ENCODE measurements at places on chromosomes 6 and 20.

- no peak for DNase-seq
These were observed 416.5 kb upstream of the PLCB4 start for GRCh38 chr20:8652396-8652795.

GRCh38 chr6:26545627-26546026 is 7.5 kb downstream of the HMGN4 start:
- no peak for DNase-seq

GRCh38 chr6:116385459-116385802 is 14.7 kb downstream of the DSE start:
- DNase-seq, result no peak

DNA sequence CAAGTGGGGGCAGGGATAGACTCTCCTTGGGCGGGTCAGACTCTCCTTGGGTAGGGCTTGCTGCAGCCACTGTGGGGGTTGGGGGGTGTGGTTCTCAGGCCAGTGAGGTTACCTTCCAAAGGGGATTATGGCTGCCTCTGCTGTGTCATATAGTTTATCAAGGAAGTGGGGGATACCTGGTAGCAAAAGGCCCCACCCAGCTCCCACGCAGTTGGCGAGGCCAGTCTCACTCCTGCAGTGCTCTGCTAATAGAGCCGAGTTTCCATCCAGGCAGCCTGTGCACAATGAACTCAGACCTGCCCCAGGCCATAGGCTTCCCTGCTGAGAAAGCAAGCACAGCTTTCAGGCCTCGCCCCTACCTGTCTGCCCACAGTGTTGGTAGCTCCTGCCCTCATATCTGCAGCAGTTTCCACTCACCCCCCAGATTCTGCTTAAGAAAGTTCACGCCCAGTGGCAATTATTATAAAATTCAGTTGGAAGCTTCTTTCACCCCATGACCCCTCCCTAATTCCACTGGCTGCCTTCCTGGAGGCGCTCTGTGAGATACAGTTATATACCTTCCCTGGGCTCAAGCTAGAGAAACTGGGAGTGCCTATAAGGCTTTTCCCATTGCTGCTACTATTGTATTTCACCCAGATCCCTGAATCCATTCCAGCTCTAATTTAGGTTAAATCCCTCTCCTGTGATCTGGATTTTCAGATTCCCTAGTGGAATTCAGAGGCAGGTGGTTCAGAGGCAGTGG is 56.1 kb downstream of the HDDC2 start:
- DNase-seq, result no peak

- DNase-seq, result no peak
These were observed 1.9 kb downstream of the APOM start for GRCh38 chr6:31657406-31658157.

- DNase-seq, result no peak
These were observed 19.7 kb downstream of the NDRG3 start for GRCh38 chr20:36726168-36726567.

DNA sequence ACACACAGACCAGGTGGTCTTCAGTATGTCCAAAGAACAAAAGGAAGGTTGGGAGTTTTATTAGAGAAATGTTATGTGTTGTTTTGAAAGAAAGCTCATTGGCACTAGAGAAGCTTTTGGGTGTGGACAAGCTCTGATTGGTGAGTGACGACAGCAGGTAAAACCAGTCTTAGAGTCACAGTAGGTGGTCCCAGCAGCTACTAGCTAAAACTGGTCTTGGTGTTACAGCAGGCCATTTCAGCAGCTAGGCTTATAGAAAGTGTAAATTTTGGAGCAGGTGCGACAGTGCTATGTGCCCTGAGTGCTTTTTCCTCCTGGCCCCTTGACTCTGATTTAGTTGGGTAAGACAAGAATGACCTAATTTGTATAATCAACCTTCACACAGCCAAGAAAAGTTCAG is 3.6 kb downstream of the CLDN20 start:
- no peak for DNase-seq

- no peak for DNase-seq
These were observed 96.6 kb downstream of the PXDC1 start for GRCh38 chr6:3654898-3655297.
